Memory B cell (primary cell): ENCODE measurements at places on chromosomes 16 and 17.

GRCh38 chr16:10619271-10619849 is 39.0 kb upstream of the EMP2 start:
- no peak for DNase-seq

GRCh38 chr17:1039511-1040215 is 42.7 kb downstream of the TIMM22 start:
- DNase-seq: no peak

DNA sequence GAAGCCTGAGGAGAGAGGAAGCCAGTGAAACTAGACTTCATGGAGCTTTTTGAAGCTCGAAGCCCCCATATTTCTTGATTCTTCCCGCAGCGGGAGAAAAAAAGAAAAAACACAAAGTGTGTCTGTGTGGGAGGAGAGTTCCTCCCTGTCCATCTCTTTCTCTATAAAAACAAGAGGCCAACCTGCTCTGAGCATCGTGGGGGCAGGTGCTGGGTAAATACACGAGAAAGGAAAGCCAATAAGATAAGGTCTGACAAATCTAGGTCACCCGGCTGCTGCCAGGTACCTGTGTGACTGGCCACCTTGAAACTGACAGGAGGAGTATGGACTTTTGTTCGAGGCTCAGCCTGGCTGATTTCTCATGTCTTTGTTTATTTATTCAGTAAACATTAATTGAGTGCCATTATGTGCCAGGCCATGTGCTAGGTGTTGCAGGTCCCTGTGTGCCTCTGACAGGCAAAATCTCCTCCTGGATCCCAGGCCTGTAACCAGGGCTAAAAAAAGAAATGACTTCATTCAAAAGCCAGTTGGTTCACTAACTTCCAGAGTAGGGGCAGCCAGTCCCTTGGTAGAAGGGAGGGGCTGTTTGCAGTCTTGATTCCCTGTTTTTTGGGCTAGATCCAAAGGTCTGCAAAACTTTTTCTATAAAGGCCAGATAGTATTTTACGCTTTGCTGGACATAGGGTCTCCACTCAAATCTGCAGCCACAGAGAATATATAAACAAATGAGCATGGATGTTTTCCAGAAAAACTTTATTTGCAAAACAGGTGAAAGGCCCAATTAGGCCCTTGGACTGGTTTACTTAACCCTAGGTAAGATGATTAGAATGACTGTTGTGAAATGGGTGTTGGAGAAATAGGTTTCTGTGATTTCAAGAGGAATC is 35.6 kb downstream of the YPEL2 start:
- no peak for DNase-seq

GRCh38 chr16:67388191-67388590 is 5.1 kb downstream of the TPPP3 start:
- DNase-seq: no peak

- no peak for DNase-seq
Measured at GRCh38 chr16:80440667-80441066, 100.1 kb upstream of the DYNLRB2 start.

DNA sequence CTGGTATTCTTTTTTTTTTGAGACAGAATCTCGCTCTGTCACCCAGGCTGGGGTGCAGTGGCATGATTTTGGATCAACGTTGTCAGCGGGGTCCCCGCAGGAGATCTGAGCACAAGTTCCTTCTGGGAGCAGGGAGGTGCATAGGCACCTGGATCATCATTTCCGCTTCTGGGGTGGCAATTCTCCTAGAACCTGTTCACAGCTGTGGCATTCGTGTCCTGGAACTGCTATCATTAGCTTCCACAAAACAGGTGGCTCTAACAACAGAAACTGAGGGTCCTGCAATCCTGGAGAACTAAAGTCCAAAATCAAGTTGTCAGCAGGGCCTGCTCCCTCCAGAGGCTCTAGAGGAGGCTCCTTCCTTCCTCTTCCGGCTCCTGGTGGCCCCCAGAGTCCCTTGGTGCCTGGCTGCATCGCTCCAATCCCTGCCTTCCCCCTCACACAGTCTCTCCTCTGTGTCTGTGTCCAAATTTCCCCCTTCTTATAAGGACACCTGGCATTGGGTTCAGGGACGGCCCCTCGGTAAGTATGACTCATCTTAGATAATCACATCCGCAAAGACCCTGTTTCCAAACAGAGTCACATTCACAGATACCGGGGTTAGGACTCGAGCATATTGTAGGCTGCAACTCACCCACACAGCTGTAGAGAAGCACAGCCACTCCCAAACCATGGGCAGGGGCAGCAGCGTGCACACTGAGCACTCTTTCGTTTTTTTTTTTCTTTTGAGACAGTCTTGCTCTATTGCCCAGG is 43.5 kb upstream of the KLHDC4 start:
- no peak for DNase-seq

- no peak for DNase-seq
Measured at GRCh38 chr17:61783556-61784304, 79.6 kb downstream of the BRIP1 start.

DNA sequence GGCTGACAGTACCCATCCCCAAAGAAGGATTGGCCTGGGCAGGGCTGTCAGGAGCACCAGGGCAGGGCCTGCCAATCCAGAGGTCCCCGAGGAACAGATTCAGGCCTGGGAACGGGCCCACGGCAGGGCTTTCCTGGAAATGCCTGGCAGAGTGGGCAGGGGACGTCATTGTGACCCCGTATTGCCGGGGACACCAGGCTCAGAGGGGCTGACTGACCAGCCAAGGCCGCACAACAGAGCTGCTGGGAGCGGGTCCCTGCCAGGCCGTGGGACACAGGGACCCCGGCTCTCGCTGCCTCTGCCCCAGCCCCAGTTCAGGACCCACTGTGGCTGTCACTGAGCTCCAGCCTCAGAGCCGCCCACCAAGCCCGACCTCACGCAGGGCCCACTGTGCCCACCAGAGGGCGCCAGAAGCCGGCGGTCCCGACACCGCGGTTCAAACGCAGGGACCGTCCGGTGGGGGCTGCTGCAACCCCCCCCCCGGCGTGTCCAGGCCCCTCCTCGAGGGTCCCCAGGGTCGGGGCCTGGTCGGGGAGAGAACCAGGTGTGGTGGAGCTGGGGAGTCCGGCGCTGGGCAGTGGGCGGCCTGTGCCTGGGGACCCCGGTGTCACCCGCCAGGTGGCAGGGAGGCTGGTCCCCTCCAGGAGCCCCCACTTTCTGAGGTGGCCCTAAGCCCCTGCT is 15.2 kb upstream of the SSTR5 start:
- peak; percentile 13 for DNase-seq

GRCh38 chr17:55962951-55963401 is 190.3 kb upstream of the ANKFN1 start:
- DNase-seq: no peak
